ENCODE measurements at places on chromosomes 3 and 15.

GRCh38 chr3:64454768-64455167, 229.5 kb upstream of the PRICKLE2 start:
- DNase-seq, result no peak

DNA sequence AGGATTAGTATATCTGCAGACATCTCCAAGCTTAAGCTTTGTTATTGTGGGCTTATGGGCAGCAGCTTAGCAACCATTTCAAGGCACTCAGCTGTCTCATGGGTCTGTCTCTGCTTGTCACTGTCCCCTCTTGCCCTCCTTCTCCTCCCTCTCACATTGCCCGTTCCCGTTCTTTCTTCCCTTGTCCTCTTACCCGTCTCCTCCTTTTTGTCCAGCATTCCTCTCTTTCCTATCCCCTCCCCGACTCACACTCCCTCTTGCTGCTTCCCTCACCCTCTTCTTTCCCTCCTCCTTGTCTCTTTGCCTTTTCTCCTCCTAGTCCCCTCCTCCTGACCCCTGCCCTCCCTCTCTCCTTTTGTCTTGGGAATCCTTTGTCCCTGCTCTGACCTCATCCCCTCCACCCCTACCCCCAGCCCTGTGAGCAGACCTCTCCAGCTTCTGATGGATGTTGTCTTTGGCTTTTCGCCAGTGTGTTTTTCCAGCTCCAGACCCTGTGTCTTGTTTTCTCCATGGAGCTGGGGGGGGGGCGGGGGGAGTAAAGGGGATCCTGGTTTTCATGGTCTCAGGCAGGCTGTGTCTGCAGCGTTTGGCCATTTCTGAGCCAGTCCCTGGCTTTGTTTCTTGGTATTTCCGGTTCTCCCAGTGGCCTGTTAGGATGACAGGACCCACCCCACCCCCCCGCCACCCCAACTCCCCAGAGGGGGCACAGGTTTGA, 47.9 kb upstream of the TRAK1 start:
- DNase-seq, result no peak

GRCh38 chr3:146709969-146710368, 104.8 kb upstream of the PLSCR5 start:
- no peak for DNase-seq

DNA sequence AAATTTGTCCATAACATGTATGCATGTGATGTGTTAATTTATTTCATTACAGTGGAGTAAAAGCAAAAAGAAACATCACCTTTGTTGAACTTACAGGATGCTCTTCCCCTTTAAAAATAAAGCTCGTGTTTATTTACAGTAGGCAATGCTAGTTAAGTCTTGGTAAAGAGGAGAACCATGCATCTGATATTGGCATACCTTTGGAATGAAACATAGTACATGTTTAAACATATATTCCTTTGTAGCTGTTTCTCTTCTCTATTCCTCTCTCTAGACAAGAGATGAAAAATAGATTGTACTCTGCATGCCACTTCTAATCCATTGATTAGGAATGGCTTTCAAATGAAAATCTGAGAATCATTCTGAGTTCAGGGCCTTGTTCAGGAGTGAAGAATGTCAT, 374.9 kb upstream of the CNTN4 start:
- no peak for DNase-seq

DNA sequence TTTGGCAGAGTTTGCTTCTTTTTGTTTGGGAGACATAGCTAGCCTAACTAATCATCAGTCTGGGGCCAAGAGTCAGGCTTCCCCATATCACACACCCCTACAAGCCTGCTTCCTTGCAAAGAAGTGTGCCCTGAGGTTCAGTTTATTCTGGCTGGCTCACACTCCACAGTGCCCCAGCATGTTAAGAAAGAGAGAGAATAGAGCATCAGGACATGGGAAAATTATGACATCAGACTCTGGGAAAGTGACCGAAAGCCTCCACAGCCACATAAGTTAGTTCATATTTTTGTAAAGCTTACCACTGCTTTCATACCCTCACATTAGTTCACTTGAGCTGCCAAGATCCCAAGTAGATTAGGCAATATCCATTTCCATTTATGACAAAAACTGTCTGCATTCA, 63.0 kb upstream of the CFAP161 start:
- DNase-seq, result no peak

GRCh38 chr3:59436164-59436958, 386.5 kb upstream of the CFAP20DC start:
- DNase-seq, result no peak

DNA sequence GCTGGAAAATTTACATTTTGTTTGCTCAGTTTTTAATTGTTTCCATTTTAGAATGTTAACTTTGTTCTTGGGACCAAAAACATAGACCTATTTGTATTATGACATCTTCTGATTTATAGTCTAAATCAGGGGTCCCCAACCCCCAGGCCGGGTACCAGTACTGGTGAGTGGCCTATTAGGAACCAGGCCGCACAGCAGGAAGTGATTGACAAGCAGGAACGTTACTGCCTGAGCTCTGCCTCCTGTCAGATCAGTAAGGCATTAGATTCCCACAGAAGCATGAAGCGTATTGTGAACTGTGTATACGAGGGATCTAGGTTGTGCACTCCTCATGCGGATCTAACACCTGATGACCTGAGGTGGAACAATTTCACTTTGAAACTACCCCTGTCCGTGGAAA, 51.9 kb downstream of the GHSR start:
- DNase-seq, result no peak

GRCh38 chr3:135137296-135137695, 342.2 kb downstream of the EPHB1 start:
- DNase-seq, result no peak

DNA sequence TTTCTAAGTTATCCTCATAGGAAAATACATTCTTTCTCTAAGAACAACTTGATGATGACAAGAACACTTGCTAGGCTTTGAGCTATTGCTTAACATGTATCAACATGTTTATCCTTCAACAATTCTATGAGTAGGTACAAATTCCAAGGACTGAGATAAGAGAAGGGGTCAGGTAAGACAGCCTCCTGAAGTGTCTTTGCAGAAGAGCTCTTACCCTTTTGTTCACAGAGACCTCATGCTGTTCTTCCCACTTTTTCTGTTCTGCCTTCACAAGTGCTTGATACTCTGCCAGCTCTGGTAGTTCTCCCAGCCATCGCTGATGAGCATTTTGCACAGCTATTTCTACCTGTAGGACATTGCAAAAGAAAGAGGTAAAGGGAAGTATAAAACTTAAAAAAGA, 50.9 kb downstream of the CEP152 start:
- no peak for DNase-seq

GRCh38 chr3:14514323-14514720, 25.8 kb downstream of the GRIP2 start:
- DNase-seq, result no peak

DNA sequence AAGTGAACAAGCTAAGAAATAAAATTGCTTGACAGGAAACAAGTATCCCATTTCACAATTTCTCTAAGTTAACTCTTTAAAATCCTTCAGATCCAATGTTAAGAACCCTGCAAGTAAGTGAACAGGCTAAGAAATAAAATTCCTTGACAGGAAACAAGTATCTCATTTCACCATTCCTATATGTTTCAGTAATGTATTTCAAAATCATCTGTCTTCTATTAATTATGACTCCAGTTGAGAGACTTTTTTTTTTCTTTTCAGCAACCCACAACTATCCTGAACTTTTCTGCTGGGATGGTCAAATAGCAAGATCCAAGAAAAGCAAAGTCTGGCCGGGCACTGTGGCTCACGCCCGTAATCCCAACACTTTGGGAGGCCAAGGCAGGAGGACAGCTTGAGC, 2.4 kb upstream of the SLC12A6 start:
- no peak for DNase-seq

DNA sequence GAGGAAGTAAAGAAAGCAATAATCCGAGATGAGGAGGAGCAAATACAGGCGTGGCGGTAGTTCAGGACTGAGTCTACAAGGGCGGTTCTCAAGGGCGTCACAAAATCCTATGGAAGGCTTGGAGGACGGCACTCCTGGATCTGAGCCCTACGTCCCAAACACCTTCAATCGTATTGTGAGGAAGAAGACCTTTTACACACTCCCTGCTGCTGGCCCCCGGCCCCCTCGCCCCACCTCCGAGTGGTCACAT, 747 bp downstream of the PLD1 start:
- no peak for DNase-seq

- no peak for DNase-seq
These were observed 5.5 kb downstream of the LRRFIP2 start for GRCh38 chr3:37168896-37169295.

DNA sequence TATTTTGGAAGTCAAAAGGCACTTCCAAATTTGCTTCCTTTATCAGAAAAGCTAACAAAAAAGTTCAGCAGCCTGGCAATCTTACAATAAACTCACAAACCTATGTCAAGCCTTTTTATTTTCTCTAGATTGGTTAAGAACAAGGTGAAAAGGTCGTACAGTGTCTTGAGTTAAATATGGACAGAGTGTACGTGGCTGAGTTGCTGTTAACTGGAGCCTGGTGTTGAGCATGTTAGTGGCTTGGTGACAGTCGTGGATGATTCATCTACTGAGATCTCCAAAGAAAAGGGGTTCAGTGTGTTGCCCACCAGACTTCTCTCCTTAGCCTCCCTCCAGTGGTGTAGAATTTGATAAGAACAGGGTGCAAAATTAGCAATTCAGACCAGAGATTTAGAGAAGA, 89.7 kb downstream of the SSR3 start:
- DNase-seq, result no peak

- no peak for DNase-seq
These were observed 256.3 kb upstream of the TMCO5A start for GRCh38 chr15:37678124-37678523.

- no peak for DNase-seq
These were observed 61.7 kb upstream of the ITGA11 start for GRCh38 chr15:68493629-68494028.

DNA sequence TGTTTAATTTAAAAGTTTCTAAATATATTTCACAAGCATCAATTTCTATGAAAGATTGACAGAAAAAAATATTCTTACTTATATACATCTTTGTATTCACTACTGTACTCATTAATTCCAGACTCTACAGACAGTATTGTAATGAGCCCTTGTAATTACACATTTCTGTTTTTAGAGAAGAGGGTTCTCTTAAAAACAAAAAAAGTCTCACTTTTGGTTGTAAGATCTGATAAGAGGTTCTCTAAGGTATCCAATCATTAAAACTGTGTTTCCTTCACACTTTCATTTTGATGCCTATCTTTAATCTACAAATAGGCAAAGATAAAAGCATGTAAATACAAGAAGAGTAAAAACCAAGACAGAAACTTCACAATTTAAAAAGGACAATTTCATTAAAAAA, 75.6 kb downstream of the FBXL22 start:
- no peak for DNase-seq

- no peak for DNase-seq
These were observed 21.4 kb downstream of the TBC1D2B start for GRCh38 chr15:78055919-78056713.

- DNase-seq, result no peak
These were observed 1174.9 kb downstream of the NSUN3 start for GRCh38 chr3:95237783-95238182.

DNA sequence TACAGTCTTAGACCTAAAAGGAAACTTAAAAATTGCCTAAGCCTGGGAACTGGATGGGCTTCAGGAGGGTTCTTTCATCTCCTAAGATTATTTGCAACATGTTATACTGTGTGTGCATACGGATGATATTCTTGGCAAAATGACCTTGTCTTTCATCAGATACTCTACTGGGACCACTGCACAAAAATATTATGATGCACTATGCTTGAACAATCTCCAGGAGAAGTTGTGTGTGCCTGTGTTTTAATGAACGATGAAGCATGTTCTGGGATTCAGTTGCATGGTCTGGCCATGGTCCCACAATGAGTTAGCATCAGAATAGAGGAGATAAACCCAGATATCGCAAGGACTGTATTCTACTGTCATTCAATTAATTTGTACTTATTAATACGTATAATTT, 68.7 kb downstream of the GAP43 start:
- DNase-seq, result no peak

DNA sequence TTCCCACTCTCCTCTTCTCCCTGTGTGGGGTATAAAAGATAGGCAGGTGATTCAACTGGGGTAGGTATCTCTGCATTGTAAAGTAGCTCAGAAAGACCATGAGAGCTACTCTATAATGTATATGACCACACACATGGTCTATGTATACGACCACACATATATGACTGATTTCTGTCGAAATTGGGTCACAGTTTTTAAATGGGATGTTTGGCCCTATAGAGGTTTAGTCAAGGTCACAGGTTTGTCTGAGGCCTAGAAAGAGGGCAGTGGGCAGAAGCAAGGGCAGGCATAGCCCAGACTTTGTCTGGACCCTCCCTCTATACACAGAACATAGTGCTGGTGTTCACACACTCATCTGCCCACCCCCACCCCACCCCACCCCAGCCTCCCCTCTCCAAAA, 4.4 kb downstream of the LAMP3 start:
- DNase-seq, result no peak

- DNase-seq, result no peak
These were observed 9.5 kb downstream of the CYP19A1 start for GRCh38 chr15:51328926-51329325.

GRCh38 chr15:67761343-67761742, 64.0 kb upstream of the SKOR1 start:
- no peak for DNase-seq

GRCh38 chr3:45799586-45799985, 3.2 kb upstream of the SLC6A20 start:
- DNase-seq, result no peak

- DNase-seq, result no peak
These were observed 10.7 kb upstream of the RFTN1 start for GRCh38 chr3:16524196-16524595.

DNA sequence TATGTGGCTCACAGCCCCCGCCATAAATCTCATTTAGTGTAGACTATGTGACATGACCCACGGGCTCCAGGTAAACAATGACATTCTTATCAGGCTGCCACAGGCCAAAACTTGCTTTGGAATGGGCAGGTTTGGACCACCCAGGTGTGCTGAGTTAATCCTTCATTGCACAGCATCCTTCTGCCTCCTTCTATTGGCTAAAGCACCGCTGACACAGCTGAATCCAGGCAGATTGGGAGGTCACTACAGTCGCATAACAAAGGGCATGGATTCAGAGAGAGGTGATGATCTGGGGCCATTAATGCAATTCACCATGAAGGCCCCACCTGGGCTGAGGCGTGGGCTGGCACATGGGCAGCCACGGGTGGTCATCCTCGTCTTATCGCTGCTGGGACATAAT, 47.8 kb upstream of the GALNT15 start:
- DNase-seq, result no peak

- no peak for DNase-seq
These were observed 44.1 kb upstream of the UMPS start for GRCh38 chr3:124686028-124686670.
